Renal cortex interstitium (tissue), 15 donors: ENCODE measurements at places on chromosomes 12 and 14. TPM values are rescaled to one million over a fixed set of nuclear protein-coding genes. Genes with fewer than 3 reads are reported as not detected.

The GLIPR1L1 gene
- polyA plus RNA-seq, result not detected

The GPD1 gene
- 57.2 TPM for polyA plus RNA-seq

The CRADD gene
- 9.9 TPM for polyA plus RNA-seq

The GPRC5A gene
- 6.6 TPM for polyA plus RNA-seq

The GSC gene
- not detected for polyA plus RNA-seq

The SLC24A4 gene
- polyA plus RNA-seq, result 0.30 TPM

The BAZ2A gene
- polyA plus RNA-seq, result 88.5 TPM

The KLC1 gene
- polyA plus RNA-seq, result 89.5 TPM

The CLEC1B gene
- 1.4 TPM for polyA plus RNA-seq
